ENCODE measurements at places on chromosomes 4 and X.

DNA sequence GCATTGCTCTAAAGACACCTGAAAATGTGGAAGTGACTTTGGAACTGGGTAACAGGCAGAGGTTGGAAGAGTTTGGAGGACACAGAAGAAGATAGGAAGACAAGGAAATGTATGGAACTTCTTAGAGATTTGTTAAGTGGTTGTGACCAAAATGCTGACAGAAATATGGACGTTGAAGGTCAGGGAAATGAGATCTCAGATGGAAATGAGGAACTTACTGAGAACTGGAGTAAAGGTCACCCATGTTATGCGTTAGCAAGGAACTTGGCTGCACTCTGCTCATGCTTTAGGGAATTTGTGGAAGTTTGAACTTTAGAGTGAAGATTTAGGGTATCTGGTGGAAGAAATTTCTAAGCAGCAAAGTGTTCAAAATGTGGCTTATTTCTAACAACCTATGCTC, 99.4 kb downstream of the FAM13A start:
- no peak for DNase-seq

DNA sequence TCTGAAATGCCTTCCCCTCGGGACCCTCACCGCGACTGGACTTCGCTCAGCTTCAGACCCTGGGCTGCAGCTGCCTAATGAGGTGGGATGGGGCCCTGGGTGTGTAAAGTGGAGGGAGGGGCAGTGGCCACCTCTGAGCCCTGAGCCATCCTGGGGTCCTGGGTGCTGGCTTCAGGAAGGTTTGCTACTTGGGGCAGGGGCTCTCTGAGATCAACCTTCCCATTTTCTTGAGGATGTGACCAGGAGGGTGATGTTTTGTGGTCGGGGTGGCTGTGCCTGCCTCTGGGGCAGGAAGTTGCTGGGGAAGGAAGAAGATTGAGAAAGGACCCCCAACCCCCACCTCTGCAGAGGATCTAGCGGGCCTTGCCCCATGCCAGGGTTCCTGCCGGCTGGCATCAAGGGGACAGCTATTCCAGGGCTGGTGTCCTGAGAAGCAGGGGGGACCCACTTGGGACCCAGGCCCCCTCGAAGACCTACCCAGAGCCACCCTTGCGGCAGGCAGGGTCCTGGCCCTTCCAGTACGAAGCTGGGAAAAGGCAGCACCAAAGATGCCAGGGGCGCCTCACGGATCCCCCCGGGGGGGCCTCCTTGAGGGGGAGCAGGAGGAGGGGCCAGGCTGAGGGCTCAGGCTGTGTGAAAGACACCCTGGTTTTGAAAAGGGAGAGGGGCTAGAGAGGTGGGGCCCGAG, 6.5 kb downstream of the SH3BP2 start:
- no peak for DNase-seq

GRCh38 chr4:168860827-168861226, 149.2 kb downstream of the CBR4 start:
- DNase-seq = no peak

DNA sequence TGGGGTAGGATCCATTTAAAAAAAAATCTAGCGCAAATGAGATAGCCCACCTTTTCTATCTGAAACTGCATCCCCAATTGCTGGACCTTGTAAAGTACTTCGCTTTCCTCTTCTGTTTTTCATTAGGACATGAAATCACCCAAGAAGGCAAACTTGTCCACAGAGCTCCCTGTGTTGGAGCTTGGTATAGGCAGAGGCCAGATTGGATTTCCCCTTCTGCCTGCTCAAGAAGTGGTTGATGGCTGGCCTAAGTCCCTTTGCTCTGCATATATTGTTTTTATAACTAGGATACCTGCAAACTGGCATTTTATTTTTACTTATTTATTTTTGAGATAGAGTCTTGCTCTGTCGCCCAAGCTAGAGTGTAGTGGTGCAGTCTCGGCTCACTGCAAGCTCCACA, 28.4 kb downstream of the RNF4 start:
- no peak for DNase-seq

GRCh38 chr4:86376850-86377249, 17.0 kb upstream of the MAPK10 start:
- no peak for DNase-seq

GRCh38 chr4:40241941-40242340, 45.1 kb downstream of the RHOH start:
- no peak for DNase-seq

- DNase-seq = no peak
Observed at GRCh38 chr4:186829740-186830449, 106.2 kb upstream of the FAT1 start.

DNA sequence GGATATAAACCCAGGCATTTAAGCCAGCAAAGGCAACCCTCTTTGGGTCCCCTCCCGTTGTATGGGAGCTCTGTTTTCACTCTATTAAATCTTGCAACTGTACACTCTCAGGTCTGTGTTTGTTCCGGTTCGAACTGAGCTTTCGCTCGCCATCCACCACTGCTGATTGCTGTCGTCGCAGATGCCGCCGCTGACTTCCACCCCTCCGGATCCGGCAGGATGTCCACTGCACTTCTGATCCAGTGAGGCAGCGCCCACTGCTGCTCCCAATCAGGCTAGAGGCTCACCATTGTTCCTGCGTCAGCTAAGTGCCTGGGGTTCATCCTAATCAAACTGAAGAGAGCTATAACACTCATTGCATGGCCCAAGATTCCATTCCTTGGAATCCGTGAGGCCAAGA, 49.2 kb downstream of the ENOPH1 start:
- no peak for DNase-seq

DNA sequence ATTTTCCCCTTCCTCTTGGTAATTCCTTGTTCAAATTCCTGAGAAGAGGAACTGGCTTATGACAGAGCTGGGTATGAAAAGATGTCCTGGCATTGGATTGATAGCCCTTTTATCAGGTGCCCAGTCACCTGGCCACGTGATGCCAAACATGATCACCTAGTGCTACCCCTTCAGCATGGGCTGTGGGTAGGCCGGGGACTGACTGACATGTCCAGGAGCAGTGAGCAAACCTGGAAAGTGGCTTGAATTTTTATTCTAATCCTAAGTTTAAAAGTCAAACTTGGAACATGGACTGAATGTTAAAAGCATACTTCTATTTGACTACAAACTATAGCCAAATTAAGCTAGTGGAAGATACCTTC, 99.7 kb upstream of the CXCL13 start:
- no peak for DNase-seq

DNA sequence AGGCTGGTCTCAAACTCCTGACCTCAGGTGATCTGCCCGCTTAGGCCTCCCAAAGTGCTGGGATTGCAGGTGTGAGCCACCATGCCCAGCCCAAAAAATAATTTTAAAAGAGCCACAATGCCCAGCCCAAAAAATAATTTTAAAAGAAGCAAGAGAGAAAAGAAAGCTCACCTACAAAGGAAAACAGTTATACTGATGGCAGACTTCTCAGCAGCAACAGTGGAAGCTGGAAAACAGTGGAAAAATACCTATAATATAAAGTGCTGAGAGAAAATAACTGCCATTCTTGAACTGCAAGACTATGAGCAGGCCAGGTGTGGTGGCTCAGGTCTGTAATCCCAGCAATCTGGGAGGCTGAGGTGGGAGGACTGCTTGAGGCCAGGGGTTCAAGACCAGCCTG, 13.3 kb upstream of the HMGB2 start:
- DNase-seq = no peak

DNA sequence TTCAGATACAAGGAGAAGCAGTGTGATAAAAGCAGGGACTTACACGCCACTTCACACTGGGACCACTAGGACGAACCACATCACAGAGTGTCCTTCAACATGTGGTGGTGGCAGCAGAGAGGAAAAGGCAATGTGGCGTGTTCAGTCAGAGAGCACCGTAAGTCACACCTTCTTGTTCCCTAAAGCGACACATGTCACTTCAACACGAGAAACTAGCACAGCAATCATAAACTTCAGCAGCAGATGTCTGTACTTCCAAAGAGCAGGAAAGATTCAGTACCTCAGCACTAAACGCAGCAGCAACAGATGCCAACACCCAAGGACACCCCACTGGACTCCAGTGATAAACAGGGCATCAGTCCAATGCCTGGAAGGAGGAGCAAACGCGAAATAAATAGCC, 96.7 kb downstream of the AREG start:
- no peak for DNase-seq

- no peak for DNase-seq
Observed at GRCh38 chr4:118723369-118723768, 38.2 kb downstream of the METTL14 start.

GRCh38 chr4:60805500-60806313, 394.4 kb upstream of the ADGRL3 start:
- no peak for DNase-seq

GRCh38 chr4:122309988-122310626, 68.7 kb upstream of the ADAD1 start:
- no peak for DNase-seq

DNA sequence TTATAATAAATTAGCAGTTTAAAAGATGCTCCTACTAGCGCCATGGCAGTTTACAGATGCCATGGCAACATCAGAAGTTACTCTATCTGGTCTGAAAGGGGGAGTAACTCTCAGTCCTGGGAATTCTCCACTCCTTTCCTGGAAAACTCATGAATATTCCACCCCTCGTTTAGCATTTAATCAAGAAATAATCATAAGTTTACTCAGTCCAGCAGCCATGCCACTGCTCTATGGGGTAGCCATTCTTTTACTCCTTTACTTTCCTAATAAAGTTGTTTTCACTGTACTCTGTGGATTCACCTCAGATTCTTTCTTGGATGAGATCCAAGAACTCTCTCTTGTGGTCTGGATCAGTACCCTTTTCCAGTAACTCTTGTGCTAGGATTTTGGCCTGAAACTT, 52.3 kb downstream of the GUCY1B1 start:
- no peak for DNase-seq

DNA sequence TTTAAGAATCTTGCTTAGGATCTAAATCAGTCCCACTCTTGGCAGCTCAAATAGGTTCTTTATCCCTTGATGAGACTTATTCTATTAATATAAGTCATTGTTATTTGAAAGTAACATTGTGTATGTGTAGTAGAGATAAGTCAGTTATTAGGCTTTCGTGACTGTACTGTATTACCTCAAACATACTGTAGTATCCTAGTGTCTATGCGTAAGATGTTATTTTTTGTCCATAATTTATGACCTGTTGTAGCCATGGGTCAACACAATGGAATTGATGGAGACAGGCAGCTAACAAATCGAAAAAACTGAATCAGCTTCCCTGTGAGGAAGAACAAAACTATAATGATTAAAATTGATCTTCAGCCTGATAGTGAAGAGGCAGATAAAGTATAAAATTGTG, 41.8 kb downstream of the CLCN3 start:
- DNase-seq = no peak

DNA sequence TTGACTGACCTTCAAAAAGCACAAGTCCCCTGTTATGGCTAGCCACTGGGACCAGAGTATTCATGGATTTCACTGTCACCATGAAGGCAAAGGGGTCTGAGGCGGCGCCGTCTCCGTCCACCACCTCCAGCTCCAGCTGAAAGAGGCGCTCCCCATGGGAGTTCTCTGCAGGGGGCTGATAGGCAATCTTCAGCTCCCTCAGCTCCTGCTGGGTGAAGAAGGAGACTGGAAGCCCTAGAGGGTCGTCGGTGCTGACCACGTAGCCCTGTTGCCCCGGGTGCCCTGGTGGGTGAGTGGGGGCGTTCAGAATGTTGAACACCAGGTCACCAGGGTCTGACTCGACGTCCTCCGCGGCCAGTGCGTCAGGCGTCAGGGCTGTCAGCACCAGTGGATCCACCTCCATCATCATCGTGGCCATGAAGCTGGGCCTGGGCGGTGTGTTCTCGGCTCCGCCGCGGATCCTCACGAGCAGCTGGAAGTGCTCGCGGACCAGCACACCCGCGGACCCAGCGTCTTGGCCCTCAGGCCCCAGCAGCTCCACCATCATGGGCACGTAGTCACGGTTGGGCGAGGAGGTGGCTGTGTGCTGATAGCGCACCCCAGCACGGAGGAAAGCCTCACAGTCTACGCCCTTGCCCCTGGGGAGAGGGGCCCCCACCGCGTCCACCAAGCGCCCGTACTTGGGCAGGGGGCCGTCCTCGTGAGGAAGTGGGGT, 987 bp downstream of the FREM3 start:
- DNase-seq = no peak

DNA sequence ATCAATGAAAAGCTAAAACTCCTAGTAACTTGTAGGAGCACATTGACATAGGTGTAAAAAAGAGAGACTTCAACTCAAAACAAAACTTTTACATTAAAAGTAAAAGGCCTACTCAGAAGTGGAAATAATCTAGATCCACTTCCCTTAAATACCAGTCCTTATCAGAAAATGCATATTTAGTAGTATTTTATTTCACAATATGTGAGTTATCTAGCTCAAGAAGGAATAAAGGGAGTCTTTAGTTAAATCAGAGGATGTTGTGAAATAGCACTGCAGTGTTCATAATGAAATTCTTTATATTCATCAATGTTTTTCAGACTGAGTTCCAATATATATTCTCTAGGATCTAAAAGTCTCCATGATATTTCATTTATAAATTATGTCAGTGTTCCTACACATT, 715.0 kb downstream of the GRID2 start:
- no peak for DNase-seq

DNA sequence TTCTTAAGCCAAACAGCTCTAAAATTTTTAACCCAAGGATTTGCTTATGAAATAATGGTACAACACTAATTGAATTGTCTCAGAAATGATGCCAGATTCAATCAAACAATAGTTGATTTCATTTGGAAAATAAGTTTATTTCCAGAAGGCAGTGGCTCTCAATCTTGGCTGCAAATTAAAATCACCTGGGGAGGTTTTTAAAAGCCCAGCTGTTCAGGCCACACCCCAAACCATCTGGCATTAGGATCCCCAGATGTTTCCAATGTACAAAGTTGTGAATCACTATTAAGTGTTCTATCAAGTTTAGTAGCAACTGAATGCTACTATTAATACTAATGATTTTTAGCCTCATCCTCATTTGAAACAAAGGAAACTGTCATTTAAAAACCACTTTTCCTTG, 22.2 kb downstream of the TMEM184C start:
- no peak for DNase-seq

GRCh38 chrX:97907791-97908190, 1024.1 kb downstream of the RPA4 start:
- DNase-seq = no peak

DNA sequence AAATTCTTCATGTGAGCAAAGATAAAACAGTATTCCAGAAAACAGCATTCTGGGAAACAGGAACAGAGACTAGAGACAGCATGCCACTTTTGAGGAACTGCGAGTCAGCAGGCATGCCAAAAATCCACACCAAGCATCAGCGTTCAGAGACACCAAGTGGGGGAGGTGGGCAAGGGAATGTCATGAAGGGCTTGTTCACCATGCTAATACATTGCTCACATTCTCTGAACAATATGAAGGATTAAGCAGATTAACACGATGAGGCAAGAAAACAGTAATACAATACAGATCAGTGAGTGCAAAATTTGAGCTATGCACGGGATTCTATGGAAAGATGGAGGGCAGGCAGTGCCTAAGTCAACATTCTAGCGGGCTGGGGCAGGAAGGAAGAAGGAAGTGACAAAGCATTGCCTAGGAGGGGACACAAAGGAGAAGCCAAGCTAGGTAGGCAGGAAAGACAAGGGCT, 278.3 kb downstream of the FBXW7 start:
- DNase-seq = no peak

DNA sequence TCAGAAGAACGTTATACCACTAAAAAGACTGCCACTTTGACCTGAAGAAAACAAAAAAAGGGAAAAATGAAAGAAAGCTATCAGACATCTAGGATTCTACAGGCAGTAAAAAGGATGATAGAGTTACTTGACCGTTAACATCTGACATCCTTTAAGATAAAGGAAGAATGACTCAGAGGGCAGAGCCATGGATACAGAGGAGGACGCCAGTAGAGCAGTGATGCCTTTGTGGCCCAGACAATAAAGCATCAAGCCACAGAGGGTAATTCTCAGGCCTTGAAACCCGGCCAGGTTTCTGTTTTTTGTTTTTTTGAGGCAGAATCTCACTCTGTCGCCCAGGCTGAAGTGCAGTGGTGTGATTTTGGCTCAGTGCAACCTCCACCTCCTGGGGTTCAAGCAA, 9.5 kb upstream of the BEX1 start:
- DNase-seq = no peak

All from DMS79 (cell line).